ENCODE measurements at places on chromosomes 13 and 19.
A peak's percentile ranks its signal among the peaks of the same experiment; 100 is the strongest.

DNA sequence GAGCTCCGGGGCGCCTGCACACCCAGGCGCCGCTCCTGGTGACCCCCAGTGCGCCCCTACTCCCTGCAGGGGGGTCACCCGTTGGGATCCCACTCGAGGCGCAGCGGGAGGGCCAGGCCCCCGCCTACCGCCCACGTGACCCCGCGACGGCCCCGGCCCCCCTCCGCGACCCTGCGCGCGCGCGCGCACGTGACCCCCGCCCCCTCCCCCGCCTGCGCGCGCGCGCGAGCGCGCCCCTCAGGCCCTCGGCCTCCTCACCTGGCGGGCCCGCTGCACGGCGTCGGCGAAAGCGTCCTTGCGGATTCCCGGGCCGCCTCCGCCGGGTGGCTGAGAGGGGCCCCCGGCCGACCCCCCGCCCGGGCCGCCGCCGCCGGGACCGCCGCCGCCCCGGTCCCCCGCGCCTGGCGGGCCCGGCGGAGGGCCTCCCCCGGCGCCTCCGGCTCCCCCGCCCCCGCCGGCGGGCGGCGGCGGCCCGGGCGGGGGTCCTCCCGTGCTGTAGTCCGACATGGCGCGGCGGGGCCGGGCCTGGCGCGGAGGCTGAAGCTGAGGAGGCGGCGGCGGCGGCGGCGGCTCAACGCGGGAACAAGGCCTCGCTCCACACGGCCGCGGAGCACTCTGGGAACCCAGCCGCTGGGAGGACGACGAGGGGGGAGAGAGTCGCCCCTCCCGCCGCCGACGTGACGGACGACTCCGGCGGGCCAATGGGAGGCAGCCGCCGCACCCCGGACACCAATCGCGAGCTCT lies at the start of gene KHSRP:
Gene KHSRP, minus strand, starts transcription at position 617 of the 744 bp plus-strand sequence. Its CDS starts 110 bp downstream, at position 507.
- no peak for DNase-seq

- no peak for DNase-seq
These were observed 34.4 kb upstream of the CXCL17 start for GRCh38 chr19:42477117-42477516.

DNA sequence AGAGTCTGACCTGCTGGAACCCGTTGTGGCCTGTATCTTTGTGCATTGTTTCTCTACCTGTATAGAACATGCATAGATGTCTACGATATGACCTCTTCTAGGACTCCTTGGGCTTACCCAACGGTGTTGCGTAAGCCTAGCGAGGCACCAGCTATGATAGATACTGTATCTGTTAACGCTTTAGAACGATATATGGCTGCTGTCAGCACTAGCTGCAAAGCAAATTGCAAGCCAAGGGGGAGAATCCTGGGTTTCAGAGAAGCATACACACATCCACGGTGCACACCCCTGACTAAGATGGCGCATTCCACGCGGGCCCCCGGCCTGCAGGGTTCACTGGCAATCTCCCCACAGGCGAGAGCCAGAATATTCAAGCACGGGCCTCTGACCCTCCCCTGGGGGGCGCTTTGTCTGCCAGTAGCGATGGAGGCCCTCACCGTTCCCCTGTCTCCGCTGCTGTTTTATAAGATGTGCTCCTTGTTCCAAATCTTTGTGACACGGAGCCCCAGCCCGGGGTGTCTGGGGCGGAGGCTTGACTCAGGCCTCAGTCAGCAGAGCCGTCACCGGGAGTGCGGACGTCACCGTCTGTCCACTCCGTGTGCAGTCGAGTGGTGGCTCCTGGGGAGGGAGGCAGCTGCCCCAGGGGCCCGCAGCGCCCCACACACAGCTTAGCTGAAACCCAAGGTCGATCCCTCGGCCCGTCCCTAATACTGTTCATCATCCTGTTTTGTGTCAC lies 12.9 kb upstream of the RPS15 start:
- DNase-seq = no peak

DNA sequence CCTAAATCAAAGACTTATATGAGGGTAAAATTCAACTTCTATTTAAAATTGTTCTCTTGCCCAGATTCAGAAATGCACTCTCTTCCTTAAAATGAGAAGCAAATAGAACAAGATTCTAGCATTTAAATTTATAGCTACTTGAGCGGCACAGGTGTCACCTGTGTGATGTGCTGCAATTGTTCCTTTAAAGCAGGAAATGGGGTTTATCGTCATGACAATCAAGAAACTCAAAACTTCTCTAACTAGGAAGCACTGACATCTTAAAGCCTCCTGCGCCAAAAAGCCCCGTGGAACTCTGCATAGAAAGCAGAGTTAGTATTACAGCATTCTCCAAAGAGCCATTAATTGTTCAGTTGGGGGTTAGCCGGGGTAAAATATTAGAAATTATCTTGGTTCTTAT lies 2.6 kb upstream of the OXGR1 start:
- DNase-seq = no peak

- no peak for DNase-seq
These were observed 56.5 kb downstream of the VAV1 start for GRCh38 chr19:6828698-6829633.

DNA sequence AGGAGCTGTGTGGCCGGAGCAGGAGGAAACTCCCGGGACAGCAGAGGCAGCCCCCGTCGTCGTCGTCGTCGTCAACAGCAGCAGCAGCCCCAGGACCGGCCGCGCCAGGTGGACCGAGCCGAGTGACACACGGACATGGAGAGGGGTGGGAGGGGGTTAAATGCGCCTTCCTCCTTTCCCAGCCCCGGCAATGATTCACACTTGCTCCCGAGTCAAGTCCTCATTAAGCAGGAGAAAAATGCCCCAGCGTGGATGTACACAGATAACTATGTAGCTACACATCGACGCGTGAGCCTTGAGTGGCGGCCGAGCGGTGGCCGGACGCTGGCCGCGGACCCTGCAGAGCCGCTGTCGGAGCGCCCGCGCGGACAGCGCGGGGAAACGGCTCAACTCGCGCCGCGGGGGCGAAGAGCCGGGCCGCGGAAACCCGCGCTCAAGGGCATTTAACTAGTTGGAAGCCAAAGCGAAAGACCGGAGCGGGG lies 645 bp downstream of the UBL3 start:
- DNase-seq = no peak

- DNase-seq = peak; percentile 36
These were observed 459 bp downstream of the MIDN start for GRCh38 chr19:1248786-1249297.

DNA sequence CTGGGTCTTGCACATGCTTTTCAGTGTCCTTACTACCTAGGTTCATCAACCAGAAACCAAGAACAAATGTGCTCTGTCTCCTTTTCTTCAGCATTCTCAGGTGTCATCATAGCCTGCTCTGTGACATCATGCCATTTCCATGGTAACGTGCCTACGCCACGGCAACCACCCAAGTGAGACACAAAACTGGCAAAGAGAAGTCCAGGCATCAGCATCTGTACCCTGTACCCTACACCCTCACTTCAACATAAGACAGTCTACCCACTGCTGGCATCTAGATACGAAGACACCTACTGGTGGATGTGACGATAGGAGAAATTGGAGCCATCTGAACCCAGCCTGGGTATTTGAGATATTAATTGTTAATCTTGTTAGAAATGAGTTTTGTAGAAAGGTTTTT lies 13.3 kb downstream of the ZC3H4 start:
- no peak for DNase-seq

DNA sequence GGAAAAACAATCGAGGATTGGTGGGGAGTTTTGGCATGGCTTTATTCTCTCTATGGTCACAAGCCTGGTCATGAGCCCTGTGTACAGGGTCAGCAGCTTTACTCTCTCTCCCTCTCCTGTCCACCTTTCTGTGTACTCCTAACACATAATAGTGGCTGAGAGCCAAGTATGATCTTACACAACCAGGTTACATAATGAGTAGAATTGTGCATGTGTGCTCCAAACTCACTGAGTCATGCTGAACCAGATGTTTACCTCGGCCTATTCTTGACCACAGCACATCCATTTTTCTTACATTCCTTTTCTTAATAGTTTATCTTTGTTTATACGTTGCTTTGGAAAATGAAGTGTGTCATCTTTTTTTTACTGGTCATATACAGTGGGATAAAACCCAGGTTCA lies 53.1 kb downstream of the ZNF254 start:
- no peak for DNase-seq

DNA sequence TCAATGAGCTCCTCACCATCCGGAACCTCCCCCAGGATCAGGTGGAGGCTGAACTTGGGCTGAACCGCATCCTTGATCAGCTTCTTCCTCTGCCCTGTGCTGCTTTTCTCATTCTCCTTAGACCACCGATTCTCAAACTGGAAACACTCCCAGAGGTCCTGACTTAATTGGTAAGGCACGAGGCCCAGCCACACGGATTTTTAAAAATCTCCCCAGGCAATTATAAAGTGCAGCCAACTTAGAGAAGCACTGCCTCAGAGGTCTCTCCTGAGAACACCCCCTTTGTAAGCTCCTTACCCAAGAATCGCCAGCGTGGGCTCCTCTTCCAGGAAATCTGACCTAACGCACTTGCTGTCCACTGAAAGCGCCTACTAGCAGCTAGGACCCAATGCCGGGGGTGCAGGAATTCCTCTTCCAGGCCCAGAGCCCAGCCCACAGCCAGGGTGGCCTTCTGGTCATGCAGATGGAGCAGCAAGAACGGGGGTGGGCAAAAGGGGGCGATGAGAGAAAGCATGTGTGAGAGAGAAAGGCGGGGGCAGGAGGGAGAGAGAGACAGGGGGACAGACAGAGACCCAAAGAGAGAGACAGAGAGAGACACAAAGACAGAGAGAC lies 66.9 kb upstream of the CACNA1A start:
- DNase-seq = no peak

DNA sequence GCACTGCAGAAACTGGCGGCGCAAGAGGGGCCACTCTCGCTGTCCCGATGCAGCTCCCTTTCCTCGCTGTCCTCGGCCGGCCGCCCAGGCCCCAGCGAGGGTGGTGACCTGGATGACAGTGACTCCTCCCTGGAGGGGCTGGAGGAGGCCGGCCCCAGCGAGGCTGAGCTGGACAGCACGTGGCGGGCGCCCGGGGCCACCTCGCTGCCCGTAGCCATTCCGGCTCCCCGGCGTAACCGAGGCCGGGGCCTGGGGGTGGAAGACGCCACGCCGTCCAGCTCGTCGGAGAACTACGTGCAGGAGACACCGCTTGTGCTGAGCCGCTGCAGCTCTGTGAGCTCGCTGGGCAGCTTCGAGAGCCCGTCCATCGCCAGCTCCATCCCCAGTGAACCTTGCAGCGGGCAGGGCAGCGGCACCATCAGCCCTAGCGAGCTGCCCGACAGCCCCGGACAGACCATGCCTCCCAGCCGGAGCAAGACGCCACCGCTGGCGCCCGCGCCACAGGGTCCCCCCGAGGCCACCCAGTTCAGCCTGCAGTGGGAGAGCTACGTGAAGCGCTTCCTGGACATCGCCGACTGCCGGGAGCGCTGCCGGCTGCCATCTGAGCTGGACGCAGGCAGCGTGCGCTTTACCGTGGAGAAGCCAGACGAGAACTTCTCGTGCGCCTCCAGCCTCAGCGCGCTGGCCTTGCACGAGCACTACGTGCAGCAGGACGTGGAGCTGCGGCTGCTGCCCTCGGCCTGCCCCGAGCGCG lies 12.4 kb downstream of the C19orf25 start:
- DNase-seq = no peak

GRCh38 chr19:40236026-40236355 lies 9.5 kb upstream of the CCNP start:
- DNase-seq = no peak
